ENCODE measurements at places on chromosomes 2 and 18.

DNA sequence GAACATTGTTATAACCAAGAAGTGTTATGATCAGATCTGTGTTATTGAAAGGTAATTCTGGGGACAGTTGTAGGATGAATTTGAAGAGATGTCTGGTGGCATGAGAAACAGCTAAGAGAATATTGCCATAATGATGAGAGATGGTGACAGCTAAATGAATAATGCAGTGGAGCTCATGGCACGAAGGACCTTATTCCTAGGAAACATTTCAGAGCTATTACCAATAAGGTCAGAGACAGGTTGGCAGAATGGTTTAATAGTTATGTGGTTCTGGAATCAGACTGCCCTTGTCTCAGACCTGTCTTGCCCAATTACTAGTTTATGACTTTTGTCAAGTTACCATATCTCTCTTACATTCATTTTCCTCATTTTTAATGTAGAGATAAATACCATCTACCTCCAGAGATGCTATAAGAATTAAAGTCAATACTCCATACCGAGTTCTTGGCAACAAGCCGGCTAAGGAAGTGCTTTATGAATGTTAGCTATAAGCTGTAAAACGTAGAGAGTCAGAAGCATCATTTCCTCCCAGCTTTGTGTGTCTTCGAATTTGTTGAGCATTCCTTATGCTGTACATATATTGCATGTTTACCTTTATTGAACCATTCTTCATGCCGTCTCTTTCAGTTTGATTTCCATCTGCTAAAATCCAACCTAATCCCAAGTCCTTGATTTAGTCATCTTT, 73.6 kb upstream of the COL5A2 start:
- DNase-seq, result no peak

DNA sequence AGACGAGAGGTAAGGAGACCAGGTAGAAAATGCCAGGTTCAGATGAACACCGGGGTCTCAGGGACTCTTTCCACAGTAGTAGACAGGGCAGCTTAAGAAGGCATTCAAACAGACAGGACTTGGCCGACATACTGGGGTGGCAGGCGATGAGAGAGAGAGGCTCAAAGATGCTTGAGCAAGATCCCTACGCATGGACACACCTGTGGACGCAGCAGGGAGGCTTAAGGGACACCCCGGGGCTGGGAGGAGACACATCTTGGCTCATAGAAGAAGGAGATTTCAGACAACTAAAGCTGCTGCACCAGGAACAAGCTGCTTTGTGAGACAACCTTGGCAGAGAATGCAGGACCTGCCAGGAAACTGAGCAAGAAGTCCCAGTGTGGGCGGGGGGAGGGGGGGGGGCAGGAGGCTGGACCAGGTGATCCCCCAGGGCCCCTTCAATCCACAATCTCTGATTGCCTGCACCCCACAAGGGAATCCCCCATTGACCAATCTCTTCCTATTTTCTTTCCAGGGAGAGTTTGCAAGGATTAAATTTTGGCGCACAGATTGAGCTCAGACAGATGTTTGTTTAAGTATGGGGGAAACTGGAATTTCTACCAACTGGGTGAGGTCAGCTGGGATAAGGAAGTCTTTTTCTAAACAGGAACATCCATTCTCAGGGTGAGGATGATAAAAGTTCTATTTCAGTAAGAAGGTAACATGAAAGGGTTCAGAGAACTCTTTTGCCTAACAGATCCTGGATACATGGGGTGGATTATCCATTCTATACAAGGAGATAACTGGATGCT, 400.7 kb downstream of the NBAS start:
- DNase-seq, result no peak

DNA sequence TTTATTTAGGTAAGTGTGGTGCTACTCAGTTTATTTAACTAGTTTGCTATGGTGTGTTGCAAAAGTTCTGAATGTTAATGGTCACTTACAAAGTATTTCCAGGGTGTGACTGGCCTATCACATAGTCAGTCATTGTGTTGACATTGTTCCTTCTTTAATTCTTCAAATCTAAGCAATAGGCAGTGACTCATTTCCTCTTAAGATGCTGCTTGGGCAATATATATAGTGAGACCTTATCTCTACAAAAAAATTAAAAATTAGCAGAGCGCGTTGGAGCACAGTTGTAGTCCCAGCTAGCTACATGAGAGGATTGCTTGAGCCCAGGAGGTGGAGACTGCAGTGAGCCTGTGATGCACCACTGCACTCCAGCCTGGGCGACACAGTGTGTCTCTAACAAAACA, 5.8 kb upstream of the CCDC88A start:
- DNase-seq, result no peak

DNA sequence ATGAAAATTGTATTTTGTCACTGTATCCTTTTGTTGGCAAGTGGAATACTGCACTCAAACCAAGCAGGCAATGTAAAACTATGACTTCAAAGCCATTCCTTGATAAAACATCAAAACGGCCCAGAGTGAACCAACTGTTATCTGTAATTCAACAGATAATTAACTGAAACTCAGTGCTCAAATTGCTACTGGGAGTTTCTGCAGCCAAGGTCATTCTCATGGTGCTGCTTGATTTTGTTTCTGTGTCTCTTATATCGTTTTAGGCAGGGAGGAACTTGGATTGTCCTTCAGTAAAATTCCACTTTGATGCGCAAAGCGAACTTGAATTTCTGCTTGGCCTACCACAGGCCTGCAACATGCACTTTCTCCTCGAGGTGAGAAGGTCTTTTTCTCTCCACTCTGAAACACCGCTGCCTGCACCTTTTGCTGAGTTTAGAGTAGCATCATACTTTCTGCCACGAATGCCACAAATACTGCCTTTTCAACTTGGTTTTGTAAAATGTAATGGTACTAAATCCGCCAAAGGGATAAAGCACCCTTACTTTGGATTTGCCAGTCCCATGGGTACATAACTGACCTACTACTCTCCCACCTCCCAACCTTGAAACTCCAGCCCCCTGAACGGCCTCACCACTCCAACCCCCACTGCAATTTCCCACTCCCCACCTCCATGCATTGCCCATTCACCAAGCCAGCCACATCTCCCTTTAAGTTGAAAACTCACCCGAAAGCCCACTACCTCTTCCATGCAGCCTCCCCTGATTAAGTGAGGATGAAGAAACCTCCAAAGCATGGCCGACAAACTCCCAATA, 204.7 kb downstream of the TGIF1 start:
- no peak for DNase-seq

DNA sequence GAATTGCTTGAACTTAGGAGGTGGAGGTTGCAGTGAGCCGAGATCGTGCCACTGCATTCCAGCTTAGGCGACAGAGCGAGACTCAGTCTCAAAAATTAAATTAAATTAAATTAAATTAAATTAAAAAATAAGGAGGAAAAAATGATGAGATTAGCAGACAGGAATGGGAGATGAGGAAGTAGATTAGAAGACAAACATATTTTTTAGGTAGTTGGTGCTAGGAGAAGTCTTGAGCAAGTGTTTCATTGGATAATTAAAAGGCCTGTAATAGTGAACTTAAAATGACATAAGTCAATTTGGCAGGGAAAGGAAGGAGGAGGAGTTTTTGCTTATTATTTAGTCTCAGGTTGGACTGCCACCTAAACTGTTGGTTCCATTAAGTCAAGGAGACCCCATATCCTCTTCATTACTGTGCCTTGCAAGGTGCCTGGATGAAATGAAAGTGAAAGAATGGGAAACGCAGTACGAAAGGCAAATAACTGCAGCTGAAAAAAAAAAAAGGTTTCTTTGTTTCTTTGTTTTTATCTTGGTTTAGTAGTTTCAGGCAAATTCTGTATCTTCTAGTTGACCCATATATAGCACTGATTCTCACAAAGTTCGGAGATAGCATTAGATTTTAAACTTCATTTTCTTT, 162.0 kb downstream of the SLC8A1 start:
- no peak for DNase-seq

DNA sequence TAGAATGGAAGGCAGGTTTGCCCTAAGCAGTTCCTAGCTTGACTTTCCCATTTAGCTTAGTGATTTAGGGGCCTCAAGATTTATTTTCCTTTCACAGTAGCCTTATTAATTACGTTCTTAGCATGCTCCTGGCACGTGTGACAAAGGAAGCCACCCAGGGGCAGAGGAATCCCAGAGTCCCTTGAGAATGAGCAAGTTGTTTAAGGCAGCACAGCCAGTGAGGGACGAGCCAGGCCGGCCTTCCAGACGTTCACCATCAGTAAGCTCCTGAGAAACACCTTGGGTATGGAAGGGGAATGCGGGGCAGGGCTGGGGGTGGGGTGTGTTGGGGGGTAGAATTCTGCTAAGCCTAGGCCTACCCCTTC, 76.3 kb downstream of the SOWAHC start:
- no peak for DNase-seq

GRCh38 chr2:69237070-69237670, 149.9 kb downstream of the GFPT1 start:
- no peak for DNase-seq

GRCh38 chr2:119147776-119148715, 10.5 kb downstream of the C1QL2 start:
- DNase-seq, result no peak

DNA sequence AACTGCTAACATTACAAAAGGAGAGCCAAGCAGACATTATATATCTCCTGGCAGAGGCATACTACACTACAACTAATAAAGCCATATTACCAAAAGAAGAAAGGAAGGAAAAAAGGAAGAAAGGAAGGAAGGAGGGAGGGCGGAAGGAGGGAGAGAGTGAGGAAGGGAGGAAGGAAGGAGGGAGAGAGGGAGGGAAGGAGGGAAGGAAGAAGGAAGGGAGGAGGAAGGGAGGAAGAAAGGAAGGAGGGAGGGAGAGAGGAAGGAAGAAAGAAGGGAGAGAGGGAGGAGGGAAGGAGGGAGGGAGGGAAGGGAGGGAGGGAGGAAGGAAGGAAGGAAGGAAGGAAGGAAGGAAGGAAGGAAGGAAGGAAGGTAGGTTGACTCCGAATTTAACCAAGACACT, 133.4 kb downstream of the PDE11A start:
- no peak for DNase-seq

DNA sequence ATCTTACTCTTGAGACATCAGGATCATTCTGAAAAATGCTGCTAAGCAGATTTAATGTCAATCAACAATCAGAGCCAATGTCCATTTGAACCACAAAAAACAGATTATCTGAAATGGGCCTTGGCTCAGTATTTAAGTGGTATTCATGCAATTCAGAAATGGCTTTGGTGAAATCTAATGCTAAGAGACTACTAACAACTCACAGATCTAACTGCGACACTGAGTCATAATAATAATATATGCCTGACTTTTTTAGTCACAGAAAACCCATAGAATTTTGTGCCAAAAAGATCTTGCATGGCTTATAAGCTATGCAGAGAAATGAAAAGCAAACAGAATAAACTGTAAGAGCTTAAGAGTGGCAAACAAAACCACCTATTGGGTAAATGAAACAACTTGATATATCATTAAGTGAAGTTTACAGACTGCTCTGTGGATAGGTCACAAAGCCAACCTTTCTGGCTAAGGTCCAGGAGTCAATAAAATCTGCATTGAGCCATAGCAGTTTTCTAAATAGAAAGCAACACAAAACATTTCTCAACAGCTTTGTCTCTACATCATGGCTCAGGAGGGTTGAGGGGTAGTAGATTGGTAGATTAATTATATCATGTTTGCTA, 234.3 kb downstream of the LRATD1 start:
- no peak for DNase-seq

DNA sequence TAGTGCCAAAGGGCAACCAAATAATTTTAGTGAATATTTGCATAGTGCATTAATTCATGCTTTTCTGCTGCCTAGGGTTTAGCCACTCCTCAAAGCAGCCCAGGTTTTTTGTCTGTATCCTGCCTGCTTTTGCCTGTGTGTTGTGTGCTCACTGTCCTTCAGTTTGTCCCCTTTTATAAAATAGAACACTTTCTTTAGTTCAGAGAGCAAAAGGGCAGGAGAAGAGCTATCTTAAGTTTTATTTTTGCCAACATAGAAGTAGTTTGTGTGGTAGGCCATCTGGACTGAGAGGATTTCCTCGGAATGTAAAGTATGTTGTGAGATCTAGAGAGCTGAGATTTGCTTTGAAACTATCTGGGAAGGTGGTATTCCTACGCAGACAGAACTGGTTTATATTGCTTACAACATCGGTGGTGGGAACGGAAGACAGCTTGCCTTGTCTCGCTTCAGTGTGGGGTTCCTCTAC, 64.9 kb downstream of the EML4 start:
- no peak for DNase-seq

DNA sequence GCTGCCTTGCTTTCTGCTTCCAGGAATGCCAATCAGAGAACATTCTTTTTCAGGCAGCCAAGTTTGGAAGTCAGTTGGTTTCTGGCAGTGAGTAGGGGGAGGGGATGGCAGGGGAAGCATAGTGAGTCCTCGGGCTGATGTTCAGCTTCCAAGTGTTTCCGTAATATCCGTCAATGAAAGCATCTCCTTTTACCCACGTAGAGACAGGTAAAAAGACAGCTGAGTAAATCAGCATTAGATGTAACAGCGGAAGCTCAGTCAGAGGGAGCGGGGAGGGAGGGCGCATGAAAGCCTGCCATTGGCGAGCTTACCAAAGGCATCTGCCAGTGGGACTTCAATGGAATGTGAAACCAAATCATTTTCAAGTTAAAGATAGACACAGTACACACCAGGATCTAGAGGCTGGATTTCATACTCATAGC, 117.1 kb upstream of the DTNA start:
- DNase-seq, result no peak

DNA sequence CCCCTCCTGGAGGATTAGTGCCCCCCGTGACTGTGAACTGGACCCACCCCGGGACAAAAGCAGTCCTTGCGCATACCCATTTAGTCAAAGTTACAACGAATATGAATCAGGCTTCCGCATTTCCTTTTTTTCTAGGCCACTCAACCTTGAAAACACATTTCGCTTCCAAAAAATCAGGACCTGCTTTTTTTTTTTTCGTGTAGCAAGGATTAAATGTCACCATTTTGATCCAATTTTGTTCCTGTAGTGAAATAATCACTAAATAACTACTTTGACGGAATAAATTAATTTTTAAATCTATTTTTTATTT, 464 bp upstream of the FTCDNL1 start:
- DNase-seq, result no peak

DNA sequence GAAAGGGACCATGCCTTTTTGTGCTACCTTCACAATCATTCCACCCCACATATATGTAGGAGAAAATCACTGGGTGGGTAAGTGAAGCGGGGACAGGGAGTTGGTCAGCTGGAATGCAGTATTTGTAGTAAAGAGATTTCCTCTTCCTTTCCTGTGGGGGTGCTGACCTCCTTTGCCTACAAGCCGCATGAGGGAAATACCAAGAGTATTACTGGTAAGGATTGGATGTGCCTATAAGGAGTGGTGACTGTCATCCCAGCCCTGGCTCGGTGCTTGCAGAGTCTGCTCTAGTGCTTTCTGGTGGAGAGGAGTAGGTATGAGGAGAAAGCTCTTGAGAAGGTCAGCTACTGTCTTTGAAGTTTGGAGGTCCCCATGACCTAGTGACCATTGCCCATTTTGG, 324.6 kb downstream of the HRH4 start:
- no peak for DNase-seq

- DNase-seq, result no peak
These were observed 384.7 kb downstream of the ERBB4 start for GRCh38 chr2:212153923-212154322.

DNA sequence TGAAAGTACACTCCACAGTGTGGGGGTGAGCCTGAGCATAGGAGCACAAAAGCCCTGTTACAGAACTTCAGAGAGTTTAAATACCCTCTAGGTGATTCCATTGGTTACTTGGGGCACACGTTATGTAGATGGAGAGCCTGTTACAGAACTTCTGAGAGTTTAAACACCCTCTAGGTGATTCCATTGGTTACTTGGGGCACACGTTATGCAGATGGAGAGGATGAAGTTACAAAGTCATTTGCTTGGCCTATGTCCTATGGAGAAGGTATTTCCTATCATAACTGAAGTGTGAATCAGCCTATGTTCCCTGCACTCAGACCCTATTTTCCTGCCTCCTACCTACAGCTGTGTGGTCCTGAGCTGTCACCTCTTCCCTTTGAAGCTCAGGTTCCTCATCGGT, 3.8 kb upstream of the CAPN10 start:
- no peak for DNase-seq
